ENCODE measurements at places on chromosomes 1 and 21.

GRCh38 chr1:3627515-3628253, 2.9 kb downstream of the TPRG1L start:
- no peak for DNase-seq

GRCh38 chr1:19429611-19430010, 55.7 kb downstream of the CAPZB start:
- no peak for DNase-seq

DNA sequence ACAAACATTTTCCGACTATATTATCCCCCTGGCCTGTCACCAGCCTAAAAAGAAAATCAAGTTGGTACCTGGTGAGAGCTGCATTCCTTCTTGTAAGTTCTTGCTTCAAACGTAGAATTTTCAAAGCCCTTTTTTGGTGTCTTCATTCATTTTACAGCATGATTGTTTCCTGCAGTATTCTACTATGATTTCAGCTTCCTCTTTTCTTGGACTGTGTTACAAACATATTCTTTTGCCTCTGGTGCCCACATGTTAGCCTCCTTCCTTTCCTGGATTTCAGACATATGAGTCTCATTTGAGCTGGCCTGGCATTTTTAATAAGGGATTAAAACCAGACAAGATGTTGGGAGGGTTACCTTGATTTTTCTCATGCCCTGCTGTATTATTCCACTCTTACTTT, 142.5 kb downstream of the PIGK start:
- DNase-seq, result no peak

- DNase-seq, result no peak
Measured at GRCh38 chr1:176102768-176103350, 104.2 kb downstream of the COP1 start.

GRCh38 chr21:43187715-43188114, 18.9 kb downstream of the CRYAA start:
- no peak for DNase-seq

DNA sequence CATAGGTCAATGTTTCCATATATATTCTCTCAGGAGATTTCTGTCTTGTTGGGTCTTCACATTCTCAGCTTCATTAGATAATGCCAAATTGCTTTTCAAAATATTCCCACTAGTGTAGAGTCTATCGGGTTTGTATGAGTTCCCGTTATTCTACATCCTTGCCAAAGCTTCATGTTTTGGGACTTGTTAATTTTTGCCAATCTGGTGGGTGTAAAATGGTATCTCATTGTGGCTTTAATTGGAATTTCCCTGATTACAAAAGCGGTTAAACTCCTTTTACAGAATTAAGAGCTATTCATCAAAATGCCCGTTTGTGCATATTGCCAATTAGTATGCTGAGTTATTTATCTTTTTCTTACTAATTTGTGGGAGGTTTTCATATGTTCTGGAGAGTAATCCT, 708.4 kb upstream of the ADAMTS5 start:
- no peak for DNase-seq

DNA sequence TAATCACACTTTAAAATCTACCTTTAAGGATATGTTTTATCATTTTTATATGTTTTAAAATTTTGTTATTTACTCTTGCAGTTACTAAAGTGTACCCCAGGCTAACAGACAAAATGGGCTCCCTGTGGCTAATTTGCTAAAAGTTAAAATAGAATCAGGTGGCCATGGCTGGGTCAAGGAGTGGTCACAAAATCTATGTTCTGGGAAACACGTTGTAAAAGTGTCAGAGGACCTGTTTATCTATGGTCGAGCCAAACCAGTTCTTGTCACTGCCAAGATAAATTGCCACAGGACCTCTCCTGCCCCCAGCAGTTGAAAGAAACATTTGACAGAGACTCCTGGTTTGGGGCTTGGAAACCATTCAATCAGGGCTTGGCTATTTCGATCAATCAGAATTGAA, 21.2 kb upstream of the TTLL7 start:
- DNase-seq, result no peak

GRCh38 chr1:36306210-36306901, at the start of gene SH3D21:
SH3D21 (plus strand) TSS chr1:36306368; CDS start chr1:36306421, 53 bp downstream.
- no peak for DNase-seq

DNA sequence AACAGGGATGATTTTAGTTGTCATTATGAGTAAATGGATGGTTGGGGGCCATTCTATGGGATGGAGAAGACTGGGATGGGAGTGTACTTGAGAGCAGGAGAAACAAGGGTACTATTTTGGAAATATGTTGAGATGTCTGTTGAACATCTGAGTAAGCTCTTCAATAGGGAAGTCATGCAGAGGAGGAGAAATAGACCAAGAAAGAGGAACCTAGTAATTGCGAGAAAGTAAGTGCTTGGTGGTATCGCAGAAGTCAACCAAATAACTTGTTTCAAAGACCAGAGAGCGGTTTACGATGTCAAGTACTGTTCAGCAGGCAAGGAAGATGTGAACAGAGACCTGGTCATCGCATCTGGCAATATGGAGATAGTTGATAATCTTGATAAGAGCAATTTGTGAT, 22.4 kb upstream of the CHRM3 start:
- DNase-seq, result no peak

DNA sequence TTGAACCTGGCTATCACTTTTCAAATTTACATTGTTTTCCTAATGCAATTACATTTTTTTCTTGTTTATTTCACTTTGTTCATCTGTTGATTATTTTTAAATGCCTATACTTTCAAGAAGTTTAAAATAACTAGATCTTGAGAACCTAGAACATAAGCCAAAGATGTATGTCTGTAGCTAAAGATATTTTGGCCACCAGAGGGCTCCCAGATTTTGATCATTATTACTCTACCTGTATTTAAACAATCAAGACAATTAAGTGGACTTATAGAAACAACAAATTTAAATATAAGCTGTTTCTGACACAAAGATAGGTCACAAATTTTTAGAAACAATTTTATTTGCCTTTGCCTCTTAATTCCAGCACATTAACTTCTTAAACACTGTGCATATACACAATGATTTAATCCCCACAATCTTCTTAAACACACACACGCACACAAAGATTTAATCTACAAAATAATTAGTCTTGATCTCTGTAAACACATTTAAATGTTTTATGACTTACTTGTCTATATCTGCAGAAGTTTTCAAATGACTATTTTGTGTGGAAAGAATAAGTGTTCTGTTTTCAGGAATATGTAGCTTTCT, 380.0 kb downstream of the DSCAM start:
- DNase-seq, result no peak

DNA sequence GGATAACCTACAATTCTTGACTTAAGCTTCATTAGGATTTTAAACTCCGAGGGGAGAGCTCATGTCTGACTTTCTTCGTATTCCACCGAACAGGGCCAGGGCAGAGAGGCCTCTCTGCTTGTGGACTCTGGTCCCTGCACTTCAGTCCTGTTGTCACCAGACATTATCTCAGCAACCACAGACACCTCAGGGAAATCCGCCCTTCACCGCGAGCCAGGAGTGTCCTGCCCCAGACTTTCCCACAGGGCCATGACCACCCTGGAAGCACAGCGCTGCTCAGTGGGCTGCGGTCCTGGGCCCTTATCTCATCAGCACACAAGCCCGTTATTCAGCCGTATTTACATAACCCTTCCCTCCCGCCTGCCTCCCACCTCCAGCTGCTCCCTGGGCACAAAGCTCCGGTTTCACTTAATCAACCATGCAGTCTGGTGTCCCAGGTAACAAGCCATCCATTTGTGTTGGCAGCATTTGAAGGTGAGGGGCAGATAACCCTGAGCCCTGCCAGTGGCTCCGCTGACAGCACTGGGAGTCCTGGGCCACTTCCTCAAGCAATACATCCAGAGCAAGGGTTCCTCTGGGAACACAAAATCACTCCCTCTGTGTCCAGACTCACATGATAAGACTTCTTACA, 122.8 kb upstream of the RAB4A start:
- no peak for DNase-seq

DNA sequence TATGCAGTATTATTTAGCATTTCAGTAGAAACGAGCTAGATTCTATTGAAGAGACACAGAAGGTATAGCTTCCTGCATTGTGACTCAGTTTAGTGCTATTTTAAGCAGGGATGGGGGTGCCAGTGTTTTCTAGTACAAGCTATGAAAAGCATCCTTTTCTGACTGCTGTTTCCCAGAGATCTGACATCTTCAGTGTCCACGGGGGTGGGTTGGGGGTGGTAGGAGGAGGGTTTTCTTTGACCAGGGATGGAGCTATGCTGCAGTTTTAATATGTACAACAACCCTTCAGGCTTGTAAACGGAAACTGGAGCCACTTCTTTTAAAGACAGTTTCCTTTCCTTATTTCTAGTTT, 2.7 kb upstream of the NEGR1 start:
- no peak for DNase-seq

- DNase-seq, result no peak
Measured at GRCh38 chr1:51222136-51222787, 13.8 kb upstream of the RNF11 start.

- DNase-seq, result no peak
Measured at GRCh38 chr1:19029191-19030085, 73.0 kb upstream of the IFFO2 start.

DNA sequence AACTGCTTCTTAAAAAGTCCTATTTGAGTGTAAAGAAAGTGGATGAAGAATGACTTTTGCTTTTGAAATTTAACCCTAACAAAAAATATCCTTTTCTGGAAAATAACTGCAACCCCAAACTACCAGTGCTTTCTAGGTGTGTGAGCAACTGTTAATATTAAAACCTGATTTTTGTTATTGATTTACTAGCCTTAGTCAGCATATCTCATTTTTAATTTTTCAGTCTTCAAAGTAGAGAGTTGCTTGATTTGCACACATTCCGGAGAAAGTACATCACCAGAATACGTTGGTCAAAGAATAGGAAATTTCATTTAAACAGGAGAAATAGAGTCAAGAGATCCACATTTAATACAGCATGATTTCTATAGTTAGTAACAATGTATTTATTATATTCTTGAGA, 141.8 kb upstream of the ADAMTS5 start:
- no peak for DNase-seq

GRCh38 chr1:112619518-112620376, at the start of gene CAPZA1:
CAPZA1 (plus strand) TSS chr1:112619832; CDS start chr1:112619845, 13 bp downstream.
- DNase-seq, result peak; percentile 59

- no peak for DNase-seq
Measured at GRCh38 chr1:85599681-85600080, 19.1 kb downstream of the CCN1 start.

DNA sequence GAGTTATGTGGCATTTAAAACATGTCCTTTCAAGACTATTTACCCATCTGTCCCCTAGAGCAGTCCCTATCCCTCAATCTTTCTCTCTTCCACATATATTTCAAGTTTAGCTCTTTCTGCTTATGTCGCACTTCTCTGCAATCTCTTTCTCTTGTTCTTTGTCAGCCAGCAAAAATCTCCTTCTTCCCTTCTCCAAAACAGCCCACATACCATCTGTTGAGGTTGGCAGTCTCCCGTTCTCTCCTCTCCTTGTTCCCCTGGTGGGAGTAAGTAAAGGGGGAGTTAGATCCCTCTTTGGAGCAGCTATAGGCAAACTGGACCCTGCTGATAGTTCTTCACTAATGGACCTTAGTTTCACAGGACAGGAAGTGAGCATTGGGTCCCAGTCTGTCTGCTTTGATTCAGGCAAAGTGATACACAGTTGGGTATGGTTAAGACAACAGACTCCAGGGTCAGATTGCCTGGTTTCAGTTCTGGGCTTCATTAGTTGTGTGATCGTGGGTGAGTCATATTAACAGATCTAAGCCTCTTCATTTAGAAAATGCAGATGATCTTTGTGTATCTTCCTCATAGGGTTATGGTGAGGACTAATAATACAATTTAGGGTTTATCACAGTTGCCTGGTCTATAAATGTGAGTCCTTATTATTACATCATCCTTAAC, 19.7 kb downstream of the BRINP2 start:
- no peak for DNase-seq

DNA sequence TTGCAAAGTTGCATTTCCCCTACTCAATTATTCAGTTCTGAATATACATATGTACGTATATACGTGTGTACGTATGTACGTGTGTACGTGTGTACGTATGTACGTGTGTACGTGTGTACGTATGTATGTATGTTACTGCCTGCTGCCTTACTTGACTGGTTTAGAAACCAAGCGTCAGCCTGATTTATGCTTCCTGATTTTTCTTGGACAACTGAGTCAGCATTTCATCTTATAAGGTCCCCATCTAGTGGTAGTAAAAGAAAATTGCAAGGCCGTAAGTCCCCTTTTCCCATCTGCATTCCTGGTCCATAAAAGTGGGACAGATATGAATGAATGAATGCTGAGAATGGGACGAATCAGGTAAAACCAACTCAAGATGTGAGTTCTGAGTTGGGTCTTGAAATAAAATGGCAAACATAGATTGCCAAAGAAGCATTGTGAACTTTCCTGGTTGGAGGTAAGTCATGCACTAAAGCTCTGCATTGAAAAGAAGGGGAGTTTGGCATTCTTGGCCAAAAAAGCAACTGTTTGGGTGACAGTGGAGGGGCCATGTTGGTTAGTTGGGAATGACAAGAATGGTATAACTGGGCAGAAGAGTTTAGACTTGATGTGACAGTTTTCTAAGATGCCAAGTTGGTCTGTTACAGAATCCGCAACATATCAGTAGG, 76.4 kb upstream of the DNAH14 start:
- peak; percentile 33 for DNase-seq

- DNase-seq, result no peak
Measured at GRCh38 chr1:234163267-234163919, 209.9 kb upstream of the COA6 start.

DNA sequence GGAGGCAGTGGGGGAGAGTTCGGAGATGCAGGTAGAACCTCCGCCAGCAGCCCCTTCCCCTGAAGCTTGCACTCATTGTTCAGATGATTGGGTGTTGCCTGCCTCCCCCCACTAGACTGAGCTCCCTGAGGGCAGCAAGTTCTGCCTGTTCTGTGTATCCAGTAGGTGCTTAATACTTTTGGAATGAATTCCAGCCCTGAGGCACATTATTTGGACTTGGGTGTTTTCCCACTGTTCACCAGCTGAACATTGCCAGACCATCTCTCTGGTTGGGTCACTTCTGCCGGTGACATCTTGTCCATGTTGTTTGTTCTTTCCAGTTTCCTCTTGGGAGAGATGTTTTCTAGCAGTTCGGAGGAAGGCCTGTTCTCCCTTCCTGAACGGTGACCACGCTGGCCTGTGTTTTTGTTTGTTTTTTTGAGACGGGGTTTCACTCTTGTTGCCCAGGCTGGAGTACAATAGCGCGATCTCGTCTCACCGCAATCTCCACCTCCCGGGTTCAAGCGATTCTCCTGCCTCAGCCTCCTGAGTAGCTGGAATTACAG, 48.7 kb downstream of the SPSB1 start:
- no peak for DNase-seq

- no peak for DNase-seq
Measured at GRCh38 chr1:223674119-223674890, 8.8 kb upstream of the CAPN8 start.

- DNase-seq, result no peak
Measured at GRCh38 chr1:16011936-16012589, 5.8 kb downstream of the HSPB7 start.

DNA sequence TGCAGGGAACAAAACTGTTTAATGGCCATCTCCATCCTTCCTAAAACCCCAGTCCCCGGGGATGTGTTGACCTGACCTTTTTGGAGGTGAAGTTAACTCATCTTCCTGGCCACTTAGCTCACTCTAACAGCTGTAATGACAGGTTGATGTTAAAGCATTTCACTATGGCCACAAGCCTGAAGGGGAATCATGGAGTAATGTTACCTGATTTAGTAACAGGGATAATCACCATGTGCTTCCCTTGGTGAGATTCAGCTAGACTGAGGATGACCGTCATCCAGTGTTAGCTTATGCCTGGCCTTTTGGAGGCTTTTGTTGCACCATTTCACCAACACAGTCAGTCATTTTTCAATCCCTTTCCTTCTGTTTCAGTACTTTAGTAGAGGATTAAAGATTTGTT, 64.3 kb upstream of the RAVER2 start:
- DNase-seq, result no peak

All from AG09309 (cell line).